Activated CD8-positive, alpha-beta memory T cell treated with anti-CD3 and anti-CD28 coated beads, Interleukin-2, amount 50 U/mL, for 4 hours (primary cell): ENCODE measurements at places on chromosomes 3 and 15.

- DNase-seq = no peak
These were observed 1.7 kb downstream of the FLNB start for GRCh38 chr3:58009749-58010535.

DNA sequence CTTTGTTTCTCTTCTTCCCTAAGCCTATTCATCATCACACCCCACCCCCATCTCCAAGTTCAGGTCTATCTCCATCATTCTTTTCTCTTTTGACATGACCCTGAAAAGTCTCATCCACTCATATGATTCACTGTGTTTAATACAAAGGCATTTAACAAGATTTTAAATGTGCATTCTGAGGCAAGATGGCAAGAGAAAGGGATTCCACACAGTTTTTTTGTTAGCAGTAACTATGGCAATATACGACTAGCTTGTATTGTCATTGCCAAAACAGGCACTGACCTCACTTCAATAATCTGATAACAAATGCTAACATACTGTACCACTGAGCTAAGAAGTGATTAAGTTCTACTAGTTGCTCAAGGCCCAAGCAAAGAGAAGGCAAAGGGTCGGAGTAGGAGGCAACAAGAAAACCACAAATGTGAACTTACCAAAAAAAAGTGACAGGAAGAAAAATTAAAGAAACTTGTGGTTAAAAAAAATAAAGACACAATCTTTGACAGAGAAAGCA lies 53.2 kb downstream of the FBN1 start:
- no peak for DNase-seq

- DNase-seq = no peak
These were observed 50.3 kb downstream of the SHQ1 start for GRCh38 chr3:72797773-72798543.

- DNase-seq = no peak
These were observed 681.3 kb downstream of the ROBO1 start for GRCh38 chr3:79086514-79086913.

DNA sequence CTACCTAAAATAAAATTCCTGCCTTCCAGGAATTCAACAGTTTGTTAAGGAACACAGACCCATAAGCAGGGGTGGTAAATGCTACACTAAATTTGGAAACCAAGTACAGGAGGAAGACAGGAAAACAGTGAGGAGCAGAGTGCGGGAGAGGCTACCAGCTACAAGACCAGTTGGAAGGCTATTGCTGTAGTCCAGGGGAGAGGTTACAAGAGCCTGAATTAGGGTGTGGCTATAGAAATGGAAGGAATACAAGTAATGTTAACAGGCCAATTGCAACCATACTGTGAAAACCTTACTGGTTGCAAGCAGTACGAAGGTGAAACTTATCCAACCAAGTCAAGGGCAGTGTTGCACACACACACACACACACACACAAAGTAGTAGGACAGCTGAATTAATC lies 880 bp upstream of the ARMC8 start:
- DNase-seq = no peak

DNA sequence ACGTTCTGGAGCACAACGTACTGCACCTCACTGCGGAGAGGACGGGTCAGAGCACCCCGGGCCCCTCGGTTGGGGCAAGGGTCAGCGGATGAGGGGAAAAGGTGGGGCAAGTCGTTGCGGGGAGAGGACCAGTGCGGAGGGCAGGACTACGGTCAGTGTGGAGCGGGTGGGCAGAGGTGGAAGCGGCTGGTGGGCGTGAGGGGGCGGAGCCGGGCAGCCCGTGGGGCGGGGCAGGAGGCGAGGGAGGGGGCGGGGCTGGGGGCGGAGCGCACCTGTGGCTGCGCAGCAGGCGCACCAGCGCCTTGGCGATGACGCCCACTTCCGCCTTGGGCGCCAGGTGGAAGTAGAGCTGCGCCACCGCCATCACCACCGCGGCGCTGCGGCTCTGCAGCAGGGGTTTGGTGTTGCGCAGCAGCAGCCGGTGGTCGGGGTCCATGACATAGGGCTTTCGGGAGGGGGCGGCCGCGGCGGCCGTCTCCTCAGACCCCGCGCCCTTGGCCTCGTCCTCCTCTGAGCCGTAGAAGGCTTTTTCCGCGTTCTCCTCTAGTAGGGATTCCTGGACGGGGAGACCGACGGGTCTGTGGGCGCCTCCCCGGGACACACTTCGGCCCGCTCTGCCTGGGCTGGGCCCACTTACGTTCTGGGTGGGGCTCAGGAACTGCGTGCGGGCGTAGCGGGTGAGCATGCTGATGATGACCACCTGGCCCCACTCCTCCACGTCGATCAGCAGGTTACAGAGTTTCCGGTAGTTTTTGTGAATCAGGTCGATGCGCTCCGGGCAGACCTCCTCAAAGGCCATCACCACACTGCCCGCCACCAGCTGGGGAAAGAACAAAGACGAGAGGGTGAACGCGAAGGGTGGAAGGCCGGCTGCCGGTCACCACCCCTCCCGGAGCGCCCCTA lies 29.2 kb downstream of the AP3B2 start:
- peak; percentile 81 for DNase-seq

DNA sequence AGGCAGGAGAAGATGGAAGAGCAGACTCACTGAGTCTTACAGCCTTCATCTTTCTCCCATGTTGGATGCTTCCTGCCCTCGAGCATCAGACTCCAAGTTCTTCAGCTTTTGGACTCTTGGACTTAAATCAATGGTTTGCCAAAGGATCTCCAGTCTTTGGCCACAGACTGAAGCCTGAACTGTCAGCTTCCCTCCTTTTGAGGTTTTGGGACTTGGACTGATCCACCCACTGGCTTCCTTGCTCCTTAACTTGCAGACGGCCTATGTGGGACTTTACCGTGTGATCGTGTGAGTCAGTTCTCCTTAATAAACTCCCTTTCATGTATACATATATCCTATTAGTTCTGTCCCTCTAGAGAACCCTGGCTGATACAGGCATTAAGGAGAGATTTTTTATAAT lies 62.4 kb upstream of the TNIK start:
- no peak for DNase-seq

- DNase-seq = no peak
These were observed 169.6 kb downstream of the EDEM1 start for GRCh38 chr3:5357089-5357488.
